ENCODE measurements at places on chromosomes 2 and 18.

DNA sequence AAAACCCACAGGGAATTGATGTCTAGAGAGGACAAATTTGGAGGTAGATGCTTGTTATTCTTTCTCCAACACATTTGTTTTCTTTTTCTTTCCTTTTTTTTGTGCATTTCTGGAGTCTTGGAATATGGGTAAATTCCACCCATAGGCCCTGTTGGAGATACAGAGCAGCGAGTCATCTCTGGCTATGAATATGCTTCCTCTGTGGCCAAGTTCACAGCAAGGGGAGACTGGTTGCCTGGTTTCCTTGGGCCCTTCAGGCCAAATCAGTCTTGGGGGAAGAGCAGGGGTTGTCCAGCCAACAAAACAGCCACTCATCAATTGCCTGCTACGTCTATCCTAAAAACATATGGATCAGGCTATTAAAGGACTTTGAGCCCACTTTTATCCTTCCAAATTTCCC is 27.5 kb downstream of the SP100 start:
- DNase-seq, result no peak

- DNase-seq, result peak; percentile 79
These were observed 242.0 kb upstream of the LYPD1 start for GRCh38 chr2:132911726-132912724.

DNA sequence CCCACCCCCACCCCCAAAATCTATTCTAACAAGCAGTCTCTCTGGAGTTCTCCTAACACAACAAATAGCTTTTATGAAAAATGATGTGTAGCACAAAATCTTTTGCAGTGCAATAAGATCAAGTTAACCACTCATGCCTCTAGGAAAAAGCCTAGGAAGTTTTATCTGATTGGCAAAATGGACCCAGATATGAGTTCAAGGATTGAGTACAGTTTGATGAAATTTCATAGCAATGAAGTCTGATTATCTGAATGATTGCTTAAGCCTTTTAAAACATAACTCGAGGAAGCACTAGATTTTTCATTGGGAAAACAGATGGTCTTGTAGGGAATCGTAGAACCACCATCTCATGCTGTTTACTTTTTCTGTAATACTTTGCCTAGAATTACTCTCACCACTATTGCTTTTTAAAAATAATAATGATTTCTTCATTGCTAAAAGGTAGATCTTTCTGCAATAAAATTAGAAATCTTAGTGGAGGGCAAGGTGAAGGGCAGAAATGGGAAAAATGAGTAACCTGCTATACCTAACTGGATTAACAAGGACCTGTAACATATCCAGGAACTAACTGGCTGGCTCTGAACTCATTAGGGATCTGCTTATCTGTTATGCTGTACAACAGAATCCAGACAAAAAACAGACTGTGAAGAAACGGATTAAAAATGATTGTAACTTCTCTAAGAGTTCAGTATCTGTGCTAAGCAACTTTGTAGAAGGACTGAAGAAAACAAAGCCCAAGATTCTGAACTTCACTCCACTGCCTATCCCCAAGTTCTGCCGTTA is 73.7 kb upstream of the ETAA1 start:
- peak; percentile 48 for DNase-seq

DNA sequence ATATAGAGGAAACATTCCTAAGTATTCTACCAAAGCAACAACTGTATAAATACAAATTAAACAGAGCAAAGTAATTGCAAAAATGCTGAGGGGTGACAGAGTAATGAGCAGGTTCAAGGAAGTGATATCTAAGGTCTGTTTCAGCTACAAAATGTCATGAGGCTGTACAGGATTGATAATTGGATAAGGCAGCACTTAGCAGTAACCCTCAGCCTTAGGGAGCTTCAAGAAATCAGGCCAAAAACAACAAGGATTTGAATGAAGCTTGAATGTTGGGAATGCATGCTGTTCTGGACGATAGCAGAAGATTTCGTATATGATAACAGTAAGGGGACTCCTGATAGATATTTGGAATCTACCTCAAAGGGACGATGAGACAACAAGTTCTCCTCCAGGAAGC is 142.0 kb upstream of the MMADHC start:
- no peak for DNase-seq

DNA sequence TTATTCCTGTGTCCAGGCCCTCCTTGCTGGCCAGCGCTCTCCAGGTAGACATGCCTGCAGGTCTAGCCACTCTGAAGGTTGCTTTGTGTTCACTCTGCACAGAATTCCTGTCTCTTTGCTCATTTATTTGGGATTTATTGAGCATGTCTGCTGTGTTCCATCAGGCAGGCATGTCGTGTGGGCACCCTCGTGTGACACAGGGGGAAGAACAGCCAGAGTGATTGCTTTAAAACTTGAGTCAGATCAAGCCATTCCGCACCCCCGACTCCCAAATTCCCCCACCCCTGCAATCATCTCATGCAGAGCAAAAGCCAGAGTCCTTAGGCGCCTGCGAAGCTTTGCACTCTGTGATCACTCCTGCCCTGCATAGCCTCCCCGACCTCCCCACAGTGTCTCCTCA is 44.7 kb upstream of the SIX2 start:
- no peak for DNase-seq

- no peak for DNase-seq
These were observed 36.3 kb downstream of the CXCR4 start for GRCh38 chr2:136081582-136082210.

Data from umbilical cord (tissue), 2 donors.